ENCODE measurements at places on chromosomes 7 and 10.

GRCh38 chr7:142487124-142487523, 229.3 kb upstream of the PRSS58 start:
- no peak for DNase-seq

DNA sequence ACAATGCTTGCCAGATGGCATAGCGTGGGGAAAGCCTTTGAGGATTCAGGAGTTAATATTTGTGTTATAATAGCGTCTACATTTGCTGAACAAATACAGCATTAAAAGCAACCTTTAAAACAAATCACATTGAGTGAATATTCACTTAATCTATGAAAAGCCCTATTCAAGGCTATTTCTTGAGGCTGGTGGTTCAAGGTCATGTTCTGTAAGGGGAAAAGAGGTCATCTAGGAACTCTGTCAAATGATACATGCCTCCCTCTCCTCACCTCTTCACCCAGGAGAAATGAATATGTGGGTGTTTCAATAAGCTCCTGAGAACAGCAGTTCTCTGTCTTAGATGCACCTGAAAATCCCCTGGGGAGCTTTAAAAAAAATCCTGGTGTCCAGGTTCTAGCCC, 303.0 kb downstream of the ELMO1 start:
- no peak for DNase-seq

- peak; percentile 70 for DNase-seq
These were observed 41.4 kb downstream of the AFAP1L2 start for GRCh38 chr10:114362826-114363355.

- no peak for DNase-seq
These were observed 89.7 kb upstream of the RET start for GRCh38 chr10:42987121-42987541.

DNA sequence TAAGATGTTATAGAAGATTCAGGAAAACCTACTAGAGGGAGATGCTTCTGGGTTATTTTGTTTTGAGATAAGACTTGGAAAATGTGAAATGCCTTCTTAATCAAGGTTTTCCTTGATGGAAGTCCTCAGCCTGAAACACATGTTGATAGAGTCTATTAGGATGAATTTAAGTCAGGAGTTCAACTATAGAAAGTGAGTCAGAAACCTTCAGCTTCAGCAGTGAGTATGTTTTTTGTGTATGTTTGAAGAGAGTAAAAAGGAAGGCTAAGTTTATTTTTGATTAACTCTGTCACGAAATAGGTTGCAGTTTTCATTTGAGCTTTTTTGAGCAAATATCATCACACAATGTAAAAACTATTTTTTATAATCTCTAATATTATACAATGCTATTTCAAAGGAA, 114.6 kb downstream of the HGF start:
- DNase-seq: no peak

DNA sequence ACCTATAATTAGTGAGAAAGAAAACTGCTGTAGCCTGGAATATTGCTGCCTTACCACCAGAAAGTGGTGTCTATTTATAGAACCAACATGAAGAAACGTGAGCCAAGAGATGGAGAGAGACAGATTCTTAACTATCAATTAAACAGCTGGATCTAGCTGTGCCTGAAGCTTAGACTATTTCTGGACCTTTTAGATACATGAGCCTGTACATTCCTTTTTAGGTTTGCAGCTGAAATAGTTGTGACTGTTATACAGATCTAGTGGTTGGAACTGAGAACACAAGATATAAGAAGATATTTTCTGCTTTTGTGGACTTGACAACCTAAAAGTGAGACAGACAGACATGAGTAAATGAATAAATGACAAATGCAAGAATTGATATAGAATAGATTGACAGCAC, 73.4 kb downstream of the CDK14 start:
- no peak for DNase-seq

DNA sequence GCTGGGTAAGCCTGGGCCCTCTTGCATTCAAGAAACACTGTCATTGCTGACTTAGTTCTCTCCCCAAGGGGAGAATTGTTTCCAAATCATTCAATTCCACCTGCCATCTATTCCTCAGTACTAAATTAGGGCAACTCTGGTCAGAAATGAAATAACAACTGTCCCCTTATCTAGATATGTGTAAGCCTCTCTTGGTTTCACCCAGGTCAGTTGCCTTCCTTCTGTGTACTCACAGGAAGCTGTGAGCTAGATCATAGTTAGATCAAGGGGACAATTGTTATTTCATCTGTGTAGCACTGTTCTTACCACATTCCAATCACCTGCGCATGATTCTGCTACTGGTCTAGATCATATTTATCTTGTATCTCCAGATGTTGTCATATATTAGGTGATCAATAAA, 483.0 kb upstream of the SORCS1 start:
- no peak for DNase-seq

- no peak for DNase-seq
These were observed 825.3 kb upstream of the C7orf33 start for GRCh38 chr7:147765301-147765700.

GRCh38 chr7:25313526-25313925, 85.2 kb upstream of the NPVF start:
- no peak for DNase-seq

DNA sequence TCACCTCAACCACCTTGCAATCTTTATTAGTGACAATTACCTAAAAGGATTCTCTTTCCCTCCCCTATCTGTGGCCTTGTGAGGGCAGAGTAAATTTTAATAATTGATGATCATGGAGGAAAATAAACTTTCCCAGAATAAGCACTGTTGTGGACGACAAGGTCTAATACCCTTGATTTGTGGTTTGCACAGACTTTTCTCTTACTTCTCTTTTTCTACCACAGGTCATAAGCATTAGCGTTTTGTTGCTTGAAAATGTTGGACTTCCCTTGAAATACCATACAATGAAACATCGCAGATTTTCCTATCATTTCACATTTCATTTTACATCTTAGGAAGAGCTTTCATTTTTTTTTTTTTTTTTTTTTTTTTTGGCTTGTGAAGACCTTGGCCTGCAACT, 188.1 kb upstream of the TMEM72 start:
- DNase-seq: no peak

GRCh38 chr10:103786020-103786419, 69.4 kb downstream of the SH3PXD2A start:
- no peak for DNase-seq

GRCh38 chr7:10104292-10104691, 869.4 kb upstream of the PHF14 start:
- no peak for DNase-seq

DNA sequence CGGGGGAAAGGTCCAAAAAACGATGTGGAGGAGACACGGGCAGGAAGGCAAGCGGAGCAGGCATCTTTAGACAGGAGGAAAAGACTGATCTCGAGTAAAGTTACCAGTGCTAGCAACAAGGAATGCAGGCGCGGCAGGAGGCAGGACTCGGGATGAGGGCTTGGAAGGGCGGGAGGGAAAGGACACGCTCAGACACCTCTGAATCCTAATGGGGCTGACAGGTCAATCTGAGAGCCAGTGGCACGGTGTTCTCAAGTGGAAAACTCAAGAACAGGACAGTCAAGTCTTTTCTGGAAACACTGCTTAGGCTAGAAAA, 155.3 kb upstream of the COBL start:
- no peak for DNase-seq

- no peak for DNase-seq
These were observed 4.3 kb downstream of the IRF5 start for GRCh38 chr7:128941946-128942526.

Data from right hindlimb (tissue), 1 donor.